ENCODE measurements at places on chromosomes 3 and 15. TPM values are rescaled to one million over a fixed set of nuclear protein-coding genes. Genes with fewer than 3 reads are reported as not detected.

Gene GREM1
- 0.57 TPM for total RNA-seq

Gene UCN2
- not detected for total RNA-seq

Gene BMF
- total RNA-seq: 30.9 TPM

- H3K27me3 ChIP-seq: no peaks in the 10 kb centered on the region
- no peak for DNase-seq
- H3K4me1 ChIP-seq: peaks cover 10% of the 10 kb centered on the region
- H3K4me3 ChIP-seq: no peak overlapping the region
- no peak overlapping the region for H3K27ac ChIP-seq
These were observed 9.7 kb downstream of the TPM1 start for GRCh38 chr15:63052077-63052841.

GRCh38 chr3:79844176-79844575, 76.4 kb upstream of the ROBO1 start:
- H3K27me3 ChIP-seq: no peaks in the 10 kb centered on the region
- no peaks in the 10 kb centered on the region for H3K36me3 ChIP-seq
- no peak overlapping the region for H3K27ac ChIP-seq
- H3K4me3 ChIP-seq: no peak overlapping the region
- H3K4me1 ChIP-seq: no peaks in the 10 kb centered on the region
- no peak for DNase-seq

DNA sequence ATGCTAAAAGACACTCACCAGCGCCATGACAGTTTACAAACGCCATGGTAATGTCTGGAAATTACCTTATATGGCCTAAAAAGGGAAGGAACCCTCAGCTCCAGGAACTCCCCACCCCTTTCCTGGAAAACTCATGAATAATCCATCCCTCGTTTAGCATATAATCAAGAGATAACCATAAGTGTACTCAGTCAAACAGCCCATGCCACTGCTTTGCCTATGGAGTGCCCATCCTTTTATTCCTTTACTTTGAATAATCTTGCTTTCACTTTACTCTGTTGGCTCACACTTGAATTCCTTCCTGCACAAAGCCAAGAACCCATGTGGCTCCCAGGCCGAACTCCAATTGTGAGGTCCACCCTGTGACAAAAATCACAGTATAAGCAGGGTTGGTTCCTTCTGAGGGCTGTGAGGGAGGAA, 19.1 kb upstream of the FSTL1 start:
- H3K27me3 ChIP-seq: no peaks in the 10 kb centered on the region
- H3K36me3 ChIP-seq: no peaks in the 10 kb centered on the region
- no peak for DNase-seq
- H3K27ac ChIP-seq: peak overlapping the region; percentile 64
- peaks cover 10% of the 10 kb centered on the region for H3K4me1 ChIP-seq
- H3K4me3 ChIP-seq: no peak overlapping the region

Data from H1 (cell line).